Activated CD4-positive, alpha-beta T cell treated with anti-CD3 and anti-CD28 coated beads, Interleukin-2, amount 50 U/mL, for 24 hours (primary cell): ENCODE measurements at places on chromosomes 12 and 14.

DNA sequence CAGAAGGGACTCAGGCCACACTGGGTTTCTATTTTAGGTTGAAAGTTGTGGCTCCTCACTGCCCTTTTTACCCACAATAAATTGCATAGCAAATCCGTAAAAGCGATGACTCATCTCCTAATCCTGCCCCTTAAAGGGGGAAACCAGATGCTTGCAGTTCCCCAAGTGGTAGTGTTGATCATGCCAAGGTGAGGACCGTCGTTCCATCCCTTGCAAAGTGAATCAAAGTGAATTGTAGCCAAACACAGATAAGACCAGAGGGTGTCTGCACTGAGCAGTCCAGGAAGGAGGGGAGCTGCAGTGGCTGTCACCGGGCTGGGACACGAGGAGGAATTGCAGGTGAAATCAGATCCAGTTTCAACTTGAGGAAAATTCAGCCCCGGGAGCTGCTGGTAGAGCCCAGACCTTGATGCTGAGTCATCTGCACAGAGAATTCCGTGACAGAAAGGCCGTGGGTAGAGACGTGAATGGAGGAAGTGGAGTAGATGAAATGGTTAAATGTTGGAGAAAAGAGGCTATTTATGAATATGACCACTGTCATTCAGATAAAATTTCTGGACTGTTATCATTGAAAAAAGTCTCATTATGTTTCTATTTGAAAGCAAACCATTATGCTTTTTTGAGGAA is 44.2 kb upstream of the MMP17 start:
- DNase-seq: no peak

DNA sequence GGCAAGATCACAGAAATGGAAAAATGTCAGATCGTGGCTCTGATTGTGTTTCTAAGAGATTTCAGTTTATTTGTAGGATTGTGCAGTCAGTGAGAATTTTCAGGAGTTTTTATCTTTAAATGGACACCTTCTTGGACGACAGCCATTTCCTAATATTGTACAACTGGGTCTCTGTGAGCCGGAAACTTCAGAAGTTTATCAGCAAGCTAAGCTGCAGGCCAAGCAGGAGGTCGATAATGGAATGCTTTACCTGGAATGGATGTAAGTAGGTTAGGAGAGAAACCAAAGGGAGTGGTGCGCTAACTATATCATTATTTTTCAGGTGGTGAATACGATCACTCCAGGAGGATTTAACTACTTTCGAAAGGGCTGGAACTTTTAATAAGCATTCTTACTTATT is 26.4 kb downstream of the APAF1 start:
- DNase-seq: no peak

GRCh38 chr12:66149702-66150398 is 19.3 kb upstream of the LLPH start:
- DNase-seq: no peak

DNA sequence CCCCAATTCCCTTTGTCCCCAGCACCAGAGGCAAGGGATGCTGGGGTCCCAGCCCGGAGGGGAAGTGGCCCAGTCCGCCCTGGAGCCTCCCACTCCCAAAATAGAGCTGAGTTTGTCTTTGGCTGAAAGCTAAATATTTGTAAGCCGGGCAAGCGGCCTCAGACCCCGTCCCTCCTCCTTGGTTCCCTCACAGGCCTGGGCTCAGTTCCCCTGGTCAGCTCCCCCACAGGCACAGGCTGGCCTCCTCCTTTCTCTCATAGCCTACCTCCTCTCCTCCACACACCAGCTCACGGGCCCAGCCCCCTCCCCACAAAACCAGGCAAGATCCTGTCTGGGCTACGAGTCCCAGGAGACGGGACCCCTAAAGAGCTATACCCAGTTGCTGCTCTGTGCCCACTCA is 1.3 kb downstream of the SP7 start:
- DNase-seq: no peak

GRCh38 chr14:68979021-68979721 is at the start of gene ACTN1:
TSS of gene ACTN1 (minus strand) at chr14:68979302. CDS start at chr14:68979056, 246 bp downstream.
- DNase-seq: peak; percentile 61

- DNase-seq: no peak
Measured at GRCh38 chr12:87274594-87275245, 754.5 kb downstream of the C12orf50 start.

DNA sequence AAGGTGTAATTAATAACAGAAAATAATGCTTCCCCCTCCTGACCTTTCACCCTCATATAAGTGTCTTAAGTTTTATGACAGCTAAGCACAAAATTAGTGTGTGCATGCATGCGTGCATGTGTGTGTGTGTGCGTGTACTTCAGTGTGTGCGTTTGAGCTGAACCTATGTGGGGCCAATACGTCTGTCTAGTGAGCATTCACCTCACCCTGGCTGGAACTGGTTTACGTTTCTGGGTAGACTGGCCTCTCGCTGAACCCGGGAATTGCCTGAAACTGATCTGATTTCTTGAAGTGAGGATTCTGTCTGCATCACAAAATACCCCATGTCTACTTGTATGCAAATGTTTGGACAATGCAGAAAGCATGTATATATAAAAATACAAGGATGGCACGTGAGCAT is 68.2 kb upstream of the TBX3 start:
- no peak for DNase-seq

DNA sequence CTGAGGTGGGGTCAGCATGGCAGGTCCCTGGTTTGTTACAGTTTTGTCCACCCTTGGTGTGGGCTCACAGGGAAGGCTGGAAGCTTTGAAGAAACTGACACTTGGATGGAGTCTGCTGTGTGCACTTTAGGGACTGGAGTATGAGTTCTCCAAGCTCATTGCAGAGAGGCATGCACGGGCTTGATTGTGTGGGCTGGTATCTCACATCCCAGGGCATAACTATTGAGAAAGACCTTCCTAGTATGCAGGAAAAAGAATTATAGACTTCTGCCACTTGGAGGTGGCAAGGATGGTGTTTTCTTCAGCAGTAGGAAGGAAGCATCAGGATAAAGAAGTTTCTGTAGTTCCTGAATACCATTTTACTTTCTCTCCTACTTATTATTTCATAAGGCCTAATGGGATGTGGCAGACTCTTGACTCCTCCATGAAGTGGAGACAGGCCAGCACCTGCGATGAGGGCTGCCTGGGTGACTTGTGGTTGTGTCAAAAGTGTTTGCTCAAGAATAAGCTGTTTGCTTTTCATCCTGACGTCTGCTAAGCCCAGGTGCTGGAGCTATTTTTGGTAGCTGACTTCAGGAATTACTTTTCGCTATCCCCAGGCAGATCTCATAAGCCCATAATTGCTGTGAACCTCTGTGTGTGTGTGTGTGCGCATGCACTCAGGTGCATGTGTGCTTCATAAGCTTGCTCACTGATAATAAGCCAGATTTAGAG is 125.8 kb downstream of the KTN1 start:
- no peak for DNase-seq

DNA sequence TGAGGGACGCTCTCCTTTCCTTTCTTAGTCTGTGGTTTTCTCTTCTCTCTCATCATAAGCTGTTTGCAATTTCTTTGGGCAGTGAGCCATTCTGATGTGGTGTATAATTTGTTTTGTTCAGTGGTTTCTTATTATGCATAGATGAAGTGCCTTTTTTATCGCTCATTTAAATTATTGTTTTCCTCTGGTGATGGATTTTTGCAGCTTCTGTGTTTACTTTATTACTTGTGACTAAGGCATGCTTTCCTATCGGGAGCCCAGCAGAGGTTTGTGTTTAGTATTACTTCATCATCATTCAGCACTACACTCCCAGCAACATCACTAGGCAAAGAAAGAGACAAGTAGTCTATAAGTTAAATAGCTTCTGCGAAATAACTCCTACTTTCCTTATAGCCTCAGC is 586.6 kb upstream of the NOVA1 start:
- DNase-seq: no peak

DNA sequence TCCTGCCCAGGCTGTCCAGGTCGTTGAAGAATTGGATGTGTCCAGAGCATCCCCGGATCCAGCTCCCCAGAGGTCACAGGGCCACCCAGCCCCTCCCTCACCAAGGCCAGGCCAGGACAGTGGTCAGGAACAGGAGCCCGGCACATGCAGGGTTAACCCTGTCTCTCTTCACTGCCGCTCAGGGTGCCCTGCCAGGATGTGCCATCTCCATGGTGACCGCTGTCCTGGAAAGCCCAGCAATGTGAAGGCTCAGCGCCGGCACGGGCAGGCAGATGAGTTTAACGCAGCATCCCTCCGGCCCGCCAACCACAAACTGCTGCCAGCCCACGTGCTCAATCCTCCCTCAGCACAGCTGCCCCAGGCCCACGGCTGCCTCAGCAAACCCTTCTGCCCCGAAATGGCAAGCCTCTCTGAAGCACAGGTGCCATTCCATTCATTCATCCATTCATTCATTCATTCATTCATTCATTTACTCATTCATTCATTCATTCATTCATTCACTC is 4.4 kb downstream of the TMEM179 start:
- no peak for DNase-seq

GRCh38 chr12:121648458-121649028 is 20.9 kb downstream of the MORN3 start:
- no peak for DNase-seq
